ENCODE measurements at places on chromosomes 7 and 10.

GRCh38 chr7:130926001-130926691 is 192.1 kb upstream of the KLF14 start:
- DNase-seq = no peak

GRCh38 chr7:157514306-157514705 is 177.5 kb downstream of the DNAJB6 start:
- no peak for DNase-seq

GRCh38 chr10:33336582-33337325 is 2.3 kb upstream of the NRP1 start:
- no peak for DNase-seq

DNA sequence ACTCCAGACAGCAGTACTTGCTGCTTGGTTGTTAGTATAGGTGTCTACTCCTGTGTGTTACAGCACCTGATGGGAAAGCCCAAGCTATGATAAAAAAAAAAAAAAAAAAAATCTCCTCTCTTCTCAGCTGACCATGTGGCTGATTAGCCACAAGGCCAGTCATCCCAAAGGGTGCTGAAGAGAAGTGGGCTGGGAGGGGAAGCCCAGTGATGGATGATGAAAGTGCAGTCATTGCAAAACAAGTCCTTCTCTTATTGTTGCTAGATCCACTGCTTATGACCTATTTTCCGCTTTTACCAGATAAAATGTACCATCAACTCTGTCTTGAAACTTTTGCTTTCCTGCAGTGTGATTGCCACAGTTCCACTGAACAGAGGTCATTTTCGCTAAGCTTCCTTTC is 1092.5 kb upstream of the C7orf33 start:
- no peak for DNase-seq

DNA sequence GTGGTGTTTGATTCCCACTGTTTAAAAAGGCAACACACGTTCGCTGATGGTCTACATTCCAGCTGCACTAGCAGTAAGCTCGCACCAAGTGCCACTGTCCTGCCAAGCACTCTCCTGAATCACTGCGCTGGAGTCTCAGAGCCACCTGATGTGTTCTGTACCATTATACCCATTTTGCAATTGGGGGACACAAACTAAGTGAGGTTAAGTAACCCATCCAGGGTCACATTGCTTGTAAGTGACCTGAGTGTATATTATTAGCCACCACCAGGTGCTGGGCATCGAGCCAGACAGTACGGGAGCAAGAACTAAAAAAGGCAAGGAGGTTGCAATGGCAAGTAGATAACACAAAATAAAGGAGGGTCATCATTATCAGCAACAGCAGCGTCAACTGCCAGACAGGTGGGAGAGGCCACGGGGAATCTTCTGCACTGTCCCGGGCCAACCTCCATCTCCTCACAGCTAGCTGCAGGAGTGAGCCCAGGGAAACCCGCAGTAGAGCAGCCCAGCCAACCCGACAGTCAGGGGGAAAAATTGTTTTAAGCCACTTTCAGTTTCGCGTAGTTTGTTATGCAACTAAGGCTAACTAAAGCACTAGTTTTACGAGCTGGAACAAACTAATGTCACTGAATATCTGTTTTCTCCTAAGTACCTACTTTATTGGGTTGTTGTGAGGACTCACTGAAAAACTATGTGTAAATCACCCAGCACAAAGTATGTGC is 712 bp upstream of the CPVL start:
- no peak for DNase-seq

DNA sequence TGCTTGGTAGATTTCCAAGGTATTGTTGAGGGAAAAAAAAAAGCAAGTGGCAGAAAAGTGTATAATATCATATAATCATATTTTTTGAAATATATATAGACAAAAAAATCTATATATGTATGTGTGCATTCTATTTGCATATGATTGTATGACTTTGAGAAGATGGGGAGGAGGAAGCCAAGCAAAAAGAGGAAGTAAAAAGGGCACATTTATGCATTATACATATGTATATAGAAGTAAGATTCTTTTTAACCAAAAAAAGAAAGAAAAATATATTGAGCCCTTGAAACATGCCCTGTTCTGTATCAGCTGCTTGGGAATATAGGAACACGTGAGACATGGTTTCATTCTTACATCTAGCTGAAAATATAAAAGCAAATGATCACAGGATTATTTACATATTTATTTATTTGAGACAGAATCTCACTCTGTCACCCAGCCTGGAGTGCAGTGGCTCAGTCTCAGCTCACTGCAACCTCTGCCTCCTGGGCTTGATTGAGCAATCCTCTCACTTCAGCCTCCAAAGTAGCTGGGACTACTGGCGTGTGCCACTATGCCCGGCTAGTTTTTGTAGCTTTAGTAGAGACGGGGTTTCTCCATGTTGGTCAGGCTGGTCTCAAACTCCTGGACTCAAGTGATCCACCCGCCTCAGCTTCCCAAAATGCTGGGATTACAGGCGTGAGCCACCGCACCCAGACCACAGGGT is 18.0 kb upstream of the SLF2 start:
- DNase-seq = no peak

DNA sequence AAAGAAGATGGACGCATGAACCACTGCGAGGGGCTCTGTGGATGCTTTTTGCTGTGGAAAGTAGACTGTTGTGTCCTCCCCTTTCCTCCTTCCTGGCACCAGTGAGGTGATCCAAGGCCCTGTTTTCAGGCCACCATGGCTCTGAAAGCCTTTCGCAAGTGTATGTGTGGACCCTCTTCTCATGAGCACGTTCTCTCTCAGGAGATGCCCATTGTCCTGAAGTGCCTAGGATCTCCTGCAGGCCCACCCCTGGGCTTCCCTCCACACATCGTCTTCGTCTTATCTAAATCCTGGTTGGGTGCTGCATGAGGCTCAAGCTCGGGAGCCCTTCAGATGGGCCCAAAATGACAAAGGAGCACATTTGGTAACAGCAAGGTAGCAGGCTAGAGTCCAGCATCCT is 188.2 kb downstream of the PTPN20 start:
- DNase-seq = no peak

DNA sequence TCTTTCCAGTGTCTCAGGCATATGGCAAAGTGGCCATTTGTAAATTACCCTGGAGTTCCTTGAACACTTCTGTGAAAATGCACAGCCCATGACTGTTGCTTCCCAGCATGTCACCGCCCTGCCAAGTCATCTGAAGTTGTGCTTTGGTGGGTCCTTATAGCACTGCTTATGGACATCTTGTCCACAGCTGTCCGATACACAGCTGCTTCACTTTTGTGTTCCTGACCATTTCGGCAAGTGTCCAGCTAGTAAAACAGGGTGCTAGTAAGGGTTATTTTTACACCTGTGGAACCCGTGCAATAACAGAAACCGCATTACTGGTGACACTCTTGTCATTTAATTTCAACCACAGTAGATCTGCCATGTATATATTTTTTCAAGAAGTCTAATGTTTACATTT is 29.7 kb downstream of the PIP4K2A start:
- no peak for DNase-seq

Measured in NCI-H2081 treated with DMSO at 0.1 percent for 48 hours (cell line).